Upper lobe of left lung (tissue), 6 donors: ENCODE measurements at places on chromosomes 7 and 10. TPM values are rescaled to one million over a fixed set of nuclear protein-coding genes. Genes with fewer than 3 reads are reported as not detected.

DNA sequence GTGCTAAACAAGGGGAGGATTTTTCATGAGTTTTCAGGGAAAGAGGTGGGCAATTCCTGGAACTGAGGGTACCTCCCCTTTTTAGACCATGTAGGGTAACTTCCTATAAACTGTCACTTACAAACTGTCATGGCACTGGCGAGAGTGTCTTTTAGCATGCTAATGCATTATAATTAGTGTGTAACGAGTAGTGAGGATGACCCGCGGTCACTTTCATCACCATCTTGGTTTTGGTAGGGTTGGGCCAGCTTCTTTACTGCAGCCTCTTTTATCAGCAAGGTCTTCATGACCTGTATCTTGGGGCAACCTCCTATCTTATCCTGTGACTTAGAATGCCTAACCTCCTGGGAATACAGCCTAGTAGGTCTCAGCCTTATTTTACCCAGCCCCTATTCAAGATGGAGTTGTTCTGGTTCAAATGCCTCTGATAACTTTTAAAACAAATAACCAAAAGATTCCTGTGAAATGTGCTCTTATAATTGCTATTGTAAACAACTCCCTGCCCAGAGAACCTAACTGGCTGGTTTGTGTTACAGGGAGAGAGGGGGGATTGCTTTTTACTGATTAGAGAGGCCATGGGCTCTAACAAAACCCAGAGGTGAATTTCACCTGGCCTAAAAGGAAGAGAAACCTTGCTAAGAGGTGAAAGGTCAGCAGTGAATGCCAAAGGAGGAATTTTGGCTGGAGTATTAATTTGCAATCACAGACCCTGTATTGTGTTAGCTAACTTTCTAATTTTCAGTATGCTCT lies 64.3 kb downstream of the EEPD1 start:
- no peak for DNase-seq
- no peaks in the 10 kb centered on the region for H3K36me3 ChIP-seq
- no peaks in the 10 kb centered on the region for H3K27me3 ChIP-seq
- no peak overlapping the region for H3K4me3 ChIP-seq

- no peak overlapping the region for H3K4me3 ChIP-seq
- no peaks in the 10 kb centered on the region for H3K27me3 ChIP-seq
- no peaks in the 10 kb centered on the region for H3K36me3 ChIP-seq
- H3K4me1 ChIP-seq = no peaks in the 10 kb centered on the region
- no peak overlapping the region for H3K27ac ChIP-seq
Measured at GRCh38 chr7:41504214-41504980, 198.5 kb downstream of the INHBA start.

ANKIB1 gene
- total RNA-seq = 44.4 TPM

DNA sequence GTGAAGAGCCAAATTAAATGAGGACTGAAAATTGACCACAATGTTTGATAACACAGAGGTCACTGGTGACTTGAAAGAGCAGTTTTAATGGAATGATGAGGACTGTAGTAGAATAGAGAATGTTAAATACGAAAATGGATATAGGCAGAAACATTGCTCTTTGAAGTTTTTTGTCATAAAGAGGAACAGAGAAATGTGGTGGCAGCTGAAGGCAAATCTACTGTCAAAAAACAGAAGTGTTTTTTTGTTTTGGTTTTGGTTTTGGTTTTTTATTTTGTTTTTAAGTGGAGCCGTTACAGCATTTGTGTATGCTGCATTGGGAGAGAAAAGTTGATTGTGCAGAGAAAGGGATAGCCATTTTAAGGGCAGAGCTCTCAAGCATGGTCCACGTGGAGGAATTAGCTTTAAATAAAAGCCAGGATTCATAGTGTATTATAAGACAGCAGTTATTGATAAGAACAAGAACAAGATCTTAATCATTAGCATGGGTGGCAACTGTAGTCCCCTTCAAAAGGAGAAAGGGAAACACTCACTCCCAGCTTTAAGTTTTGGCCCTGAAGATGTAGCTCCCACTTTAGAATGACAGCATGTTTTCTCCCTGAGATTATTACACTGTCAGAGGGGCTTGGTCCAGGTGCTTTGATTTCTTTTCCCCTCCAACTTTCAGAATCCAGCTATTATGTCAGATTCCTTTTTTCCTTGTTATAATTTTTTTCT lies 156.7 kb upstream of the BET1 start:
- H3K4me3 ChIP-seq = no peak overlapping the region
- H3K27me3 ChIP-seq = no peaks in the 10 kb centered on the region
- no peak for DNase-seq
- no peaks in the 10 kb centered on the region for H3K4me1 ChIP-seq
- H3K27ac ChIP-seq = no peak overlapping the region
- H3K36me3 ChIP-seq = no peaks in the 10 kb centered on the region

GRCh38 chr10:86711513-86712316 lies 43.4 kb downstream of the LDB3 start:
- H3K4me1 ChIP-seq = peaks cover 11% of the 10 kb centered on the region
- peak overlapping the region; percentile 90 for H3K27ac ChIP-seq
- H3K4me3 ChIP-seq = peak overlapping the region; percentile 77
- H3K27me3 ChIP-seq = no peaks in the 10 kb centered on the region
- peak; percentile 86 for DNase-seq

DNA sequence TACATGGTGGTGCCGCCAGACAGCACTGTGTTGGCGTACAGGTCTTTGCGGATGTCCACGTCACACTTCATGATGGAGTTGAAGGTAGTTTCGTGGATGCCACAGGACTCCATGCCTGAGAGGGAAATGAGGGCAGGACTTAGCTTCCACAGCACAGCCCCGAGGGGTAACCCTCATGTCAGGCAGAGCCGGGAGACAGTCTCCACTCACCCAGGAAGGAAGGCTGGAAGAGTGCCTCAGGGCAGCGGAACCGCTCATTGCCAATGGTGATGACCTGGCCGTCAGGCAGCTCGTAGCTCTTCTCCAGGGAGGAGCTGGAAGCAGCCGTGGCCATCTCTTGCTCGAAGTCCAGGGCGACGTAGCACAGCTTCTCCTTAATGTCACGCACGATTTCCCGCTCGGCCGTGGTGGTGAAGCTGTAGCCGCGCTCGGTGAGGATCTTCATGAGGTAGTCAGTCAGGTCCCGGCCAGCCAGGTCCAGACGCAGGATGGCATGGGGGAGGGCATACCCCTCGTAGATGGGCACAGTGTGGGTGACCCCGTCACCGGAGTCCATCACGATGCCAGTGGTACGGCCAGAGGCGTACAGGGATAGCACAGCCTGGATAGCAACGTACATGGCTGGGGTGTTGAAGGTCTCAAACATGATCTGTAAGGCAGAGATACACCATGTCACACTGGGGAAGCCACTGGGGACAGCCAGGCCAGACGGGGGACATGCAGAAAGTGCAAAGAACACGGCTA lies 104.6 kb upstream of the TNRC18 start:
- no peaks in the 10 kb centered on the region for H3K27me3 ChIP-seq
- peak overlapping the region; percentile 100 for H3K27ac ChIP-seq
- H3K36me3 ChIP-seq = peaks cover 31% of the 10 kb centered on the region
- peak; percentile 78 for DNase-seq
- peak overlapping the region; percentile 87 for H3K4me3 ChIP-seq

SORCS1 gene
- 0.10 TPM for total RNA-seq

DNA sequence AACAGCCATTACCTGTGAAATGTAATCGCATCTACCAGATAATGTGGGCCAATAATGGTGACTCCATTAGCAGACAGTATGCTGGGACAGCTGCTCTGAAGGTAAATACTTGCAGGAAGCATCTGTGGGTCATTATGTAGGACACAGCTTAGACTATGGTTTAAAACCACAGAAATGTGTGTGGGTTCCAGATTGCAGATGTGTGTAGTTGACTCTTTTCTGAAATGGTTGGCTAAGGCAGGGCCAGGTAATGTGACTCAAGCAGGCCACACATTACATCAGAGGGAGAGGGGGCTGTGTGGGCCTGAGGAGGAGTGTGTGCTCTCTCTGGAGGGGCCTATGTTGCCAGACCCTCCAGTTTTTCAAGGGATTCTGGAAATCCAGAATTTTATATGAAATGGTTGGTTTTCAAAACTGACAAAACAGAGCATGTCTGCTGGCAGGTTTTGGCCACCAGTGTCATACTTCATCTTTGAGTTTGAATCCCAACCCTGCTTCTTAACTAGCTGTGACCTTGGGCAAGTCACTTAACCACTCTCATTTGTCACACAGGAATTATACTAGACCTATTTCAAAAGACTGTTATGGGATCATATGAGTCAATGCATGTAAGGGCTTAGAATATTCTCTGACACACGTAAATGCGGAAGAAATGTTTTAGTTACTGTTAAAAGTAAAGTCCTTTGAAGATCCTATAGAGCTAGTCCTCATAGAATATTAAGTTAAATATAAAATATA lies 64.5 kb downstream of the MCMBP start:
- H3K4me1 ChIP-seq = no peaks in the 10 kb centered on the region
- DNase-seq = no peak
- H3K27ac ChIP-seq = no peak overlapping the region
- no peaks in the 10 kb centered on the region for H3K27me3 ChIP-seq
- no peak overlapping the region for H3K4me3 ChIP-seq

ARL4A gene
- total RNA-seq = 5.9 TPM

DNA sequence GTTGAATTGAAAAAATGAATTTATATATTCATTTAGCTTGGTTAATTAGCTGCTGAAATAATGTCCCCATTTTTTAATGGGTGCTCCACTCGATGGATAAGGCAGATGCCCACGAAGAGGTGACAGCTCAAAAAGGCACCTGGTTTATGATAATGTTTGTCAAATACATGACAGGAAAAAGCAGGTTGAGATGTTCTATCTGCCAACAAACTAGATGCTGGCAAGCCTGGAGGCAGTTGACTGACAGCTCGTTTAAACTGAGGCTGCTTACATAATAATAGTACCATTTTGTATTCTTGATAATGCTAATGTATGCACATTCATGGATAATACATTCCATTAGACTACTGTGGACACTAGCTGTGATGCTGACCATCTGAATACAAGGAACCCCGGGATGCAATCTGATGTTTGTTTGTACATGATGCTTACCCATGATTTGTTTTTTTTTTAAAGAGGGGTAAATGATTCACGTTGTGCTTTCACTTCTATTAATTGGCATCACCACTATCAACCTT lies 69.0 kb upstream of the GPR158 start:
- H3K36me3 ChIP-seq = no peaks in the 10 kb centered on the region
- DNase-seq = no peak
- H3K27me3 ChIP-seq = no peaks in the 10 kb centered on the region
- no peak overlapping the region for H3K4me3 ChIP-seq
- H3K4me1 ChIP-seq = no peaks in the 10 kb centered on the region
- H3K27ac ChIP-seq = no peak overlapping the region

DNA sequence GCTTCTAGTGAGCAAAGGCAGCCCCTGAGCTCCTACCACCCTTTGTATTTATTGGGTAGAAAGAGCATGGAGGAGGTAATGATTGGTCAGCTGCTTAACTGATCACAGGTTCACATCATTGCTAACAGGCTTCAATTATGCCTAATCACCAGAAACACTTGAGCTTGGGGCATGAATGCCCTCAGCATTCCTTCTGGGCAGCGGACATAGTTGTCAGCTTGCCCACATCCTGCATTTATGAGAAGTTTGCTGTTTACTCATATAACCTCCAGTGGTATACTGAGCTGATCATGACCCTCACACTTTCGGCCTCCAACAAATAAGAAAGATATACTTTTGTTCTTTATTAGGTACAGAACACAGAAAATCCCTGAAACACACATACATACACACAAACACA lies 140.3 kb upstream of the ODAD2 start:
- H3K27ac ChIP-seq = no peak overlapping the region
- H3K4me1 ChIP-seq = no peaks in the 10 kb centered on the region
- peak; percentile 45 for DNase-seq
- no peaks in the 10 kb centered on the region for H3K36me3 ChIP-seq
- no peaks in the 10 kb centered on the region for H3K27me3 ChIP-seq
- no peak overlapping the region for H3K4me3 ChIP-seq

C10orf120 gene
- total RNA-seq = not detected

GRCh38 chr10:67816719-67817118 lies 21.3 kb downstream of the DNAJC12 start:
- H3K27ac ChIP-seq = no peak overlapping the region
- H3K4me3 ChIP-seq = no peak overlapping the region
- no peaks in the 10 kb centered on the region for H3K27me3 ChIP-seq
- H3K4me1 ChIP-seq = no peaks in the 10 kb centered on the region

- no peak overlapping the region for H3K4me3 ChIP-seq
- no peaks in the 10 kb centered on the region for H3K4me1 ChIP-seq
- H3K36me3 ChIP-seq = no peaks in the 10 kb centered on the region
- no peak overlapping the region for H3K27ac ChIP-seq
- no peaks in the 10 kb centered on the region for H3K27me3 ChIP-seq
- no peak for DNase-seq
Measured at GRCh38 chr10:93106631-93107072, 33.0 kb downstream of the CYP26A1 start.

GRCh38 chr7:101598986-101599771 lies 29.9 kb downstream of the MYL10 start:
- no peak for DNase-seq
- H3K36me3 ChIP-seq = no peaks in the 10 kb centered on the region
- no peak overlapping the region for H3K4me3 ChIP-seq
- no peaks in the 10 kb centered on the region for H3K27me3 ChIP-seq

DNA sequence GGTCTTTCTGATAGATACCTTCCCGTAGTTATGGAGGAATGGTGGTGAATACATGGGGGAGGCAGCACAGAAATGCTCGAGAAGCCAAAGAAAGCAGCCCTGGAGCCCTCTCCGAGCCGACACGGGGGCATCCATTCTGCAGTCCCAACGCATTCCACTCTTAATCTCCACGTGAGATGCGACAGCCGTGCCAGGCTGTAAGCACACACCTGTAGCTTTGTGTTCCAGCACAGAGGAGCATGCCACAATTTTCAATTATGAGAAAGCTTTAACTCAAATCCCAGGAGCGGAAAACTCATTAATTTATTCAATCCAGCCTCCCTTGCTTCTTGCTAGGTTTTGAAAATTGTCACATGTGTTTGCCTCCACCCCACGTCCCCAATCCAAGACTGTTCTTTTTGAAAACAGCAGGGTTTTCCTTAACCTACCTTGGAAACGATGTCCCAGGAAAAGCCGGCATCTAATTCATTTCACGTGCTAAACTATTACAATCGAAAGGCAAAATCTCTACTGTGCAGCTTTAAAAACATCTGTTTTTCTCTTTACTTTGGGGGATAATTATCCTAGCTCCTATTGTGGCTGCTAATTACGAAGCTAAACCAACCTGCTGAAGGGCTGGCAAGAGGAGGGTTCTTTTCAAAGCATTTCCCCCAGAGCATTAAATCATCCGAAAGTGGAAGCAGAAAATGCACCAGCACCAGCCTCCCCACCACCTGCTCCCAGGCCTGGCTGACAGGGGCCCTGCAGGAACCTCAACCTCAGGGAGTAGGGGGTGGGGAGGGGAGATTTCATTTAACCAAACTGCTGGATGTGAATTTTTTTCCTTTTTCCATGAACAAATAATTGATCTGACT lies 56.0 kb upstream of the CHST15 start:
- no peak overlapping the region for H3K4me3 ChIP-seq
- H3K27ac ChIP-seq = no peak overlapping the region
- peaks cover 25% of the 10 kb centered on the region for H3K4me1 ChIP-seq
- H3K27me3 ChIP-seq = no peaks in the 10 kb centered on the region
- no peak for DNase-seq
- no peaks in the 10 kb centered on the region for H3K36me3 ChIP-seq

DNA sequence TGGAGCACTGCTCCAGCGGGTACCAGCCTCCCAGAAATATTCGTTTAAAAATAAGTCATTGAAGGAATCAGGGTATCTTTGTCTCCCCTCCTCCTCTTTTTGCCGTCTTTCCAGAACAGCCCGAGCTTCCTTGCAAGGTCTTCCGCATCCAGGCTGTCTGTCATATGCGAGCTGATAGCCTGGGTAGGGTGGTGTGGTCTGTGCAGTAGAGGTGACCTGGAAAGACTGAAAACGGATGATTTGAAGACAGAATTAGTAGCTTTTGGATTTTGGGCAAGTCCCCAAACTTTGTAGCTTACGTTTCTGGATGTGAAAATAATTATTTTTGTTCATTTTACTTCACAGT lies 480 bp downstream of the VPS50 start:
- DNase-seq = no peak
- H3K4me3 ChIP-seq = peak overlapping the region; percentile 84
- no peaks in the 10 kb centered on the region for H3K36me3 ChIP-seq
- peak overlapping the region; percentile 47 for H3K27ac ChIP-seq
- H3K4me1 ChIP-seq = peaks cover 20% of the 10 kb centered on the region
